ENCODE measurements at places on chromosomes 5 and 9. TPM values are rescaled to one million over a fixed set of nuclear protein-coding genes. Genes with fewer than 3 reads are reported as not detected.

SLC28A3 gene
- 0.85 TPM for total RNA-seq

S100Z gene
- 3.1 TPM for total RNA-seq

NIM1K gene
- total RNA-seq: 0.68 TPM

TTLL11 gene
- 2.8 TPM for total RNA-seq

BTNL8 gene
- total RNA-seq: not detected

SH3TC2 gene
- not detected for total RNA-seq

PCA3 gene
- total RNA-seq: not detected

IFNB1 gene
- total RNA-seq: not detected

IFNA21 gene
- not detected for total RNA-seq

GPR150 gene
- total RNA-seq: 0.54 TPM

PCDHB9 gene
- total RNA-seq: not detected

SWI5 gene
- total RNA-seq: 9.7 TPM

LCN9 gene
- total RNA-seq: not detected

SOHLH1 gene
- not detected for total RNA-seq

CD14 gene
- total RNA-seq: 0.56 TPM

CBY3 gene
- not detected for total RNA-seq

AIF1L gene
- 0.10 TPM for total RNA-seq

LCN15 gene
- total RNA-seq: not detected

C8G gene
- 4.2 TPM for total RNA-seq

NEUROG1 gene
- total RNA-seq: not detected

PRXL2C gene
- 6.7 TPM for total RNA-seq

GDNF gene
- not detected for total RNA-seq

OTULINL gene
- total RNA-seq: 26.6 TPM

ALDH1B1 gene
- 13.7 TPM for total RNA-seq

BARHL1 gene
- total RNA-seq: not detected

CLINT1 gene
- 72.2 TPM for total RNA-seq

CXCL14 gene
- total RNA-seq: not detected

ACTBL2 gene
- total RNA-seq: not detected

LURAP1L gene
- not detected for total RNA-seq

IL9 gene
- 0.51 TPM for total RNA-seq

SPINK4 gene
- not detected for total RNA-seq

ZFP2 gene
- 0.24 TPM for total RNA-seq

ZNF883 gene
- total RNA-seq: not detected

ELOVL7 gene
- total RNA-seq: 0.93 TPM

BAAT gene
- not detected for total RNA-seq

NR3C1 gene
- 63.9 TPM for total RNA-seq

BTNL3 gene
- not detected for total RNA-seq

PHF24 gene
- not detected for total RNA-seq

IRX1 gene
- not detected for total RNA-seq

CAPSL gene
- total RNA-seq: not detected

SYK gene
- 0.07 TPM for total RNA-seq

CTXN3 gene
- total RNA-seq: not detected

Data from T-helper 1 cell treated with Interleukin-12 subunit alpha and Interleukin-12 subunit beta and Interleukin-4 antibody, amounts not matched to agents 30 ng/mL and 1 ng/mL, for 36 hours (primary cell).